HFFc6 (cell line): ENCODE measurements at places on chromosomes 13 and 19. TPM values are rescaled to one million over a fixed set of nuclear protein-coding genes. Genes with fewer than 3 reads are reported as not detected.

The LGI4 gene
- total RNA-seq, result 0.17 to 0.24 TPM in 2 of 3 replicates, not detected in the other

The SMIM24 gene
- total RNA-seq, result not detected in 3 replicates

The MISP gene
- total RNA-seq, result not detected in 3 replicates

DNA sequence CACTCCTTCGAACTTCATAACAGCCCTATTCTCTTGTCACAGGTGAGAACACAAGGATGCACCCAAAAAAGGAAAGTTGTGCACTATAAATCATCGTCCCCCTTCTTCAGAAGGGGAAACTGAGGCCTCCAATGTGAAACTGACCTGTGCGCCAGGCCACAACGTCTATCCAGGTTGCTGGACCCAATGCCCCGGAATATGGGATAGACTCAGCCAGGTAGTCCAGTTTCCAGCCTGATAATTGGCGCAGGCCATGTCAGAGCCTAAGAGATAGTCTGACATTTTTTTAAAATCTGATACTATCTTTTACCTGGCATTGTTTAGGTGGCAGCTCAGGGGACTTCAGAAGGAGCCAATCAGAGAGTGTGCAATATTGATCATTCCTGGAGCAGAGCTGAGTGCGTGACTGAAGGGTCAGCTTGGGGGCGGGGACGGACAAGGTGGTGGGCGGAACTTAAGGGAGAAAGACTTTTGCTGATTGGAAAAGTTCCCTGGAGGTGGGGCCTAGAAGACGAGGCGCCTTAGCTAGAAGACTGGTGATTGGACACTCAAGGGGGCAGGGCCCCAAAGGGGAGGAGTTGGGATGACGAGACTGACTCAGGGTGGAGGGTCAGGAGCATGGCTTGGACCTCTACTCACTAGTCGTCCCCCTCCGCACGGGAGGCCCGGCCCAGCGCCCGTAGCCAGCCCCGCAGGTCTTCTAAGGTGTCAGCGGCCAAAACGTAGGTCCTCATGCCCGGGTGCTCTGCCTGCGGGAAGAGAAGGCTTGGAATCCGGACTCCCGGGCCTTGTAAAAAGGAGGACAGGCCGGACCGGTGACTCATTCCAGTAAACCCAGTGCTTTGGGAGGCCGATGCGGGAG lies 8.5 kb downstream of the PLEKHA4 start:
- no peak for DNase-seq

DNA sequence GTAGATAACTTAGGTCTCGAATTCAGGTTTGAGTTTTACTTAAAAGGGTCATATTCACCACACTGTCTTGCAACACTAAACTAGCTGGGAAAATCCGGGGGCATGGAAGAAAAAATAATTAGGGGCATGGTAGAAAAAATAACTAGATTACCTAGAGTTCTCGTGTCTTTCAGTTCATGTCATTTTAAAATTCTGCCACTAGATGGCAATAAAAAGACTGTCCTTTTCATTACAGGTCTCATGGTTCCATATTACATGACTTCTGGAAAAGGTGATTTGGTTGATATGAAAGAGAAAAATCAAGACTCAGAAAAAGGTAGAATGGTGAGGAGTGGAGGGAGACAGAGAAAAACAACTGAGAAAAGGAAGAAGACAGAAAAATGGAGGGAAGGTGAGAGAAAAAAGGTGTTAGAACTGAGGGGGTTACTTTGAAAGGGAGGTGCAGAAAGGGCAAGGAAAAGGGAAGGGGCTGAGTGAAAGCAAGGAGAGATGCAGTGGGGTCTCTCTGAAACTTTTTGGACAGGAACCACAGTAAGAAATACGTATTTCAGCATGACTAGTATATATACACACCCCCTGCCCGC lies 299.0 kb downstream of the KLF12 start:
- DNase-seq, result peak; percentile 47

DNA sequence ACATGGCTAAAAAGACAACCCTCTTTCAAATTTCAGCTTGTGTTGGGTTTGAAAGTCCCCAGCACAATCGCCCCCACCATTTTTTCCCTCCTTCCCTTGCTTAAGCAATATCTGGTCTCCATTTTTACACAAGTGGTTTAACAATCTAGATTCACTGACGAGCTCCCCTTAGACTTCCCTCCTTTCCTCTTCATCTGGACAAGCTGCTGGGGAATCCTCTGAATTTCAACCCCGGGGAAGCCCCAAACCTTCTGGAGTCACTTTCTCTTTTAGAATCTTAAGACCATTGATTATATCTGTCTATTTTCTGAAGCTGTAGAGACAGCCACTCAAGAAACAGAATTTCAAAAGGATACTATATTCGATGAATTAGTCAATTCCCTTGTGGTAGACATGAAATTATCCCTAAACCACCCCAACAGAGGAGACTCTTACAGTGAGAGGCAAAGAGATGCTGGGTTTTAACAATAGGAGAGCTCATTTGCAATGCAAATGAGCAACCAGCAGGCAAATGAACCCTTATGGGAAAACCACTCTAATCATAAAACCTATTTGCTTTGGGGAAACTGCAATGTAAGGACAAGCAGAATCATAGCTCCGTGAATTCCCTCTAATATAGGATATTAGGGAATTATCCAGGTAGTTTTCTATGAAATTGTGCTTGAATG lies 78.9 kb downstream of the TEX26 start:
- DNase-seq, result no peak

DNA sequence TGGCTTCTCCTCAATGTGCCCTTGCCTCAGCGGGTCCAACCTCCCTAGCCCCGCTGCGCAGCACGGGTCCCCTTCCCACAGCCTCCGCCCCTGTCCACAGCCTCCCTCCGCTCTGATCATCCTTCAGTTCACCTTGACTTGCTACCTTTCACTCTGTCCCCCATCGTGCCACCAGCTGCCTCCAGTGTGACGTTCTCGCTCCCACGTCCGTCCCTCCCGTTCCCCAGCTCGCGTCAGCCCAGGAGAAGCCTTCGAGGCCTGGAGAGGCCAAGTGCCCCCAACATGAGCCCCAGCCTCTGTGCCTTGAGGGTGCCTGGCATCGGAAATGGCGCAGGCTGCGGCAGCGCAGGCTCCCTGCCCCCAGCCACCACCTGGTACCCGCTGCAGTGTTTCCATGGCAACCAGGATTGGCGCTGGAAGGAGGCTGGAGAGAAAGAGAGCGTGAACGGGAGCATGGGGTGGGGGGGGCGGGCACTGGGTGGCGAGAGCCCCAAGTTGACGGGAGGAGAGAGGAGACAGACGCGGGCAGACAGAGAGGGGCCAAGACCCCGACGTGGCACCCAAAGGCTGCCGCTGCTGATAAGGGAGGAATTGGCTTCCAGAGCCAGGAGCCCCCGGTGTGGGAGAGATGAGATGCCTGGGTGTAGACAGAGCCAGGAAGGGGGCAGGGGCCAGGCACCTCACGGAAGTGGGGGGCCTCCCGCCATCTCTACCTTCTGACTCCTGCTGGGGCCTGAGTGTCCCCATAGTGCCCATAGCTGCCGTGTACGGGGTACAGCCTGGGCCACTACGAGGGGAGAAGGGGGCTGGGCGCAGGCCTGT lies 844 bp upstream of the ASPDH start:
- DNase-seq, result no peak
